T-helper 17 cell (primary cell): ENCODE measurements at places on chromosomes 4 and X.

GRCh38 chr4:2962614-2963174 lies 512 bp downstream of the NOP14 start:
- no peak for DNase-seq

GRCh38 chr4:105158837-105159236 lies 12.2 kb downstream of the TET2 start:
- DNase-seq, result no peak

DNA sequence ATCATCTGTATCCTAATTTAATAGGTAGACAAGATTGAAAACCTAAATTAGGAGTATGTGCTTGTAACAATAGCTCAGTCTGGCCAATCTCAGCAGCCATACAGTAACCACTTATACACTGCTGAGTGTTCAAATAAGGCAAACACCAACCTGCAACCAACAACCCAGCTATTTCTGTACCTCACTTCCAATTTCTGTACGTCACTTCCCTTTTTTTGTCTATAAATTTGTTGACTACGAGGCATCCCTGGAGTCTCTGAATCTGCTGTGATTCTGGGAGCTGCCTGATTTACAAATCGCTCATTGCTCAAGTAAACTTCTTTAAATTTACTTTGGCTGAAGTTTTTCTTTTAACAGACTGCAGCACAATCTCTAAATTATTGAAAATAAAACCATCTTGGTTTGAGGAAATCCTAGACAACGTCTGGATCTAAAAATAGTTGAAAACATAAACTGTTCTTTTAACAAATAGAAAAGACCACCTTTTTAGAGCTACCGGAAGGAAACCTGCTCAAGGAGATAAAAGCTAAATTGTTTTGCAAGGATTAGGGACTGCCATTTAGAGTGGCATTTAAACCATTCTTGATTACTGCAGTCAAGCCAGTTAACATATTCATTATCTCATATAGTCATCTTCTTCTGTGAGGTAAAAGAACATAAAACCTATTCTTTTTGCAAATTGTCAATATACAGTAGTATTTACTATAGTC lies 778.1 kb downstream of the SH3BGRL start:
- DNase-seq, result no peak

- DNase-seq, result no peak
Observed at GRCh38 chr4:152938237-152938947, 2.3 kb downstream of the FHDC1 start.

- no peak for DNase-seq
Observed at GRCh38 chr4:124427095-124427767, 285.3 kb downstream of the ANKRD50 start.

- no peak for DNase-seq
Observed at GRCh38 chr4:95798727-95799126, 41.2 kb upstream of the PDHA2 start.

- no peak for DNase-seq
Observed at GRCh38 chr4:141706445-141706844, 70.1 kb downstream of the IL15 start.

DNA sequence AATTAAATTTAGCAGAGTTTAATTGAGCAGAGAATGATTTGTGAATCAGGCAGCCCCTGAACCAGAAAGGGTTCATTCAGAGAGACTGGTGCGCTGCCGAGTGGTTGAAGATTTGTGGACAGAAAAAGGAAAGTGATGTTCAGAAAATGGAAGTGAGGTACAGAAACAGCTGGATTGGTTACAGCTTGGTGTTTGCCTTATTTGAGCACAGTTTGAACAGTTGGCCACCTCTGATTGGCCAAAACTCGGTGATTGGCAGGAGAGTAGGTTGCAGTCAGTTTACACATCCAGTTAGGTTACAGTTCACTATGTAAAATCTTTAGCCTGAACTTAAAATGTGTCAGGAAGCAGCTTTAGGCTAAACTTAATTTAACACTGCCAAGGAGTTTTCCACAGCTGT lies 14.9 kb downstream of the MID1IP1 start:
- DNase-seq, result no peak

- DNase-seq, result no peak
Observed at GRCh38 chr4:53614591-53614990, 23.3 kb upstream of the LNX1 start.

- DNase-seq, result no peak
Observed at GRCh38 chrX:17020851-17021821, 74.7 kb downstream of the REPS2 start.
